Substantia nigra (tissue), 51 donors: ENCODE measurements at places on chromosomes 4 and X.

- no peak for DNase-seq
These were observed 445.4 kb downstream of the BCOR start for GRCh38 chrX:39652336-39652735.

DNA sequence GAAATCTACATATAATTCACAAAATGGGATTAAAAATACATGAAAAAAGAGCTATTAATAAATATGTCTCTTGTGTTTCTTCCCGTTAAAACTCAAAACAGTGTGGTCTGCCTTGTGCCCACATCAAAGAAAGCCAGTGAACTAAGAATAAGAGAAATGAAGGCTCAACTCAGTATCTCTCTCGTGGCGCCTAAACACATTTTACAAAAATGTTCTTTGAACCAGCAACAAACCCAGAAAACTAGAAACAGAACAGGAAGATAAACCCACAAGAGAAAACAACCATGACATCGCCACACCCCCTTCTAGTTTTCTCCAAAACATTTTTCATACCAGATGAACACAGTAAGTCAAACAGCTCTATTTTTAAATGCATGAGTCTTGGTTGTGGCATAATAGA, 130.1 kb downstream of the DCHS2 start:
- DNase-seq: no peak

GRCh38 chr4:119629142-119629471, 503 bp upstream of the PDE5A start:
- DNase-seq: no peak

DNA sequence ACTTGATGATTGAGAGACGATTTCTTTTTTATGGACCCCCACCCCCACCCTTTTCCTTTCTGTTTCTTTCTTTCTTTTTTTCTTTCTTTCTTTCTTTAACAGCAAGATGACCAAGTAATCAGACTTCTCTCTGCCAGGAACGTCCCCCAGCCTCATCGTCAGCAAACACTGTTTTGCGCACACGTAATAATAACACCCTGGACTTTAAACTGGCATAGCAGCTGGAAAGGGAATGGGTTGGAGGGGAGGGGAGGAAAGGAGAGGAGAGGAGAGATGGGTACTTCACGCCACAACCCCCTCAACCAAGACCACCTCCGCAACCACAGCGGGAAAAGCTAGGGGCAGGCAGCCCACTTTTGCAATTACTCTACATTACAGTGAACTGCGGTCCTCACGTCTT, 1.1 kb downstream of the GABRA2 start:
- DNase-seq: no peak

DNA sequence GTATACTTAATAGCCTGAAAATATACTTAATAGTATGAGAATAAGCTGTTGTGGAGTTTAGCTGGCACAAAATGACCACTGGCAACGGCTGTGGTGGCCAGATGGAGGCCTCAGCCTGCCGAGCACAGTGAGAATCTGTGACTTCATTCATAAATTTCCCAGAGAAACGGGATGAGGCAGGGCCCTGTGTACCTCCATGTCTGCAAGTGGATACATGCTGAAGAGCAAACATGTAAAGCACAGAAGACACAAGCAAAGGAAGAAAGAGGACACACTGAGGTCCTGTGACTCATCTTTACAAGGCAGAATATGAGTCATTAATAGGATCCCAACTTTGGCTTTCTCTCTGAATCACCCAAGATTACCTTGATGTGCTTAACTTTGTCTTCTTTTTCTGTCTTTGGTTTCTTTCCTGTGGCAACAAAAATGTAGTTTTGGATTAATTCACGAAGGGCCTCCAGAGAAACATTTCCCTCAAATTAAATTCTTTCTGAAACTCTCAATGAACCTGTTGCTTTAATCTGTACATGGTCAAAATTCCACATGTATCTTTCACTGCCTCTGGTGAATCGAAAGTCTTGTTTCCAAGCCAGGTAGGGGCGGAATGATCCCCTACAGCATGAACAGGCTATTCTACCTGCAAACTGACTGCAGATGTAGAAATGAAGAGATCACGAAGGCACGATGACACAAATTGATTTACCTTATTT, 56.4 kb downstream of the IRF2 start:
- DNase-seq: peak; percentile 52

GRCh38 chrX:30735839-30736238, 82.6 kb downstream of the GK start:
- peak; percentile 24 for DNase-seq

DNA sequence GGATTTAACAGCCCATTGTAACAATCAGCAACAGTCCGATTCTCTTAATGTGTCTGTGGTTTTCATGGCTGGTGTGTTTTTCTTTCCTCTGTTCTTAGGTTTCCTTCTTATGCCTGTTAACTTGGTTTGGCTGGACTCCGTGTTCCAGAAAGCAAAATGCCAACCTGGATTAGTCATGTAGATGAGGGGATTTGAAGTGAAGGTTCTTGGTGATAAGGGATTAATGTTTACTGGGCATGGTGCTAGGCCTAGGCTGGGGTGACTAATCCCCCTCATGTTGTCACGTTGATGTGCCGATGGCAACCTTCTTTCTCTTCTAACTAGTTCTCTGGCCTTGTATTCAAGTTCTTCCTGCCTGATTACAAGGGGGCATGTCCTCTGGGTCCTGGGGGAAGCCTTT, 85.9 kb downstream of the REPS2 start:
- no peak for DNase-seq

DNA sequence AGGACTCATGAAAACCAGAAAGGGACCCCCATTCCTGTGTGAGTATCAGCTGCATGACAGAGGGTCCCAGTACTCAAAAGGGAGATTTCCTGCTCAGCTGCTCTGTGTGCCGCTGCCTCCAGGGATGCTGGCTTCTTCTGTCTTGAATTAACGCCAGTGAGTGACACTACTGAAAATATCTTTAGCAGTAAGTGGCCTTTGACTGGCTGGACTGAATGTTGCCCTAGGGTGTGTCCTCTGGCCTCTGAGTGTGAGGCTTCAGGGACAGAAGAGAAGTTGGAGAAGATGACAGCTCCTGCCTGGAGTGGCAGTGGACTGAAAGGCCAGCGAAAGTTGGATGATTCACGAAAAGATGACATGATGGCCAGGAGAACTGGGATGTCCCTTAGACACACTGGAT, 95.4 kb downstream of the LIMCH1 start:
- no peak for DNase-seq

DNA sequence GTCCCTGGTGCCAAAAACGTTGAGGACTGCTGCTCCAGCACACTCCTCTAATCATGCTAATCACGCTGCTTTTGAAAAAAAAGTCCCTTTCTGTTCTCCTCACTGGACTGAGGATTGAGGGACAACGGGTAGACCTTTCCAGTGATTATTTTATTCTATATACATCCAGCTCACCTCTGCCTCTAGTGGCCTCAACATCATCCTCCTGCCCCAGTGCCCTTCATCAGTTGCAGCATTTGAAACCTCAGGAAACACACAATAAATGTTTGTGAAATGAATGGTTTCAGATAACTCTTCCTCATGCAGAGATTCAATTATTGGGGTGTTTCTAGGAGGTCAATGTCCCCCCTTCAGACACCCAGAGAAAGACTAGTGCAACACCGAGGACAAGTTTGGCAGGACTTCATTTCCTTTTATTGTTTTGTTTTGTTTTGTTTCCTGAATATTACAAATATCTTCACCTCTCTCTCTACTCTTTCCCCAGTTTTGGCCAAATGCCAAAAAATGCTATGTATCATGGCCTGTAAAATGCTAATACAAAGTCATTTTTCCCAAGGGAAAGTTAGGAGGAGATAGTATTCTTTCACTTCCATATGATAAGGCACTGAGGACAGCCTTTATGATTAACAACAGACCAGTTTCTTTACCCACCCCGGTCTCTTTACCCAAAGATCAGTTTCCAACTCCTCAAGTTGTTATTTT, 460.1 kb upstream of the SLIT2 start:
- no peak for DNase-seq

DNA sequence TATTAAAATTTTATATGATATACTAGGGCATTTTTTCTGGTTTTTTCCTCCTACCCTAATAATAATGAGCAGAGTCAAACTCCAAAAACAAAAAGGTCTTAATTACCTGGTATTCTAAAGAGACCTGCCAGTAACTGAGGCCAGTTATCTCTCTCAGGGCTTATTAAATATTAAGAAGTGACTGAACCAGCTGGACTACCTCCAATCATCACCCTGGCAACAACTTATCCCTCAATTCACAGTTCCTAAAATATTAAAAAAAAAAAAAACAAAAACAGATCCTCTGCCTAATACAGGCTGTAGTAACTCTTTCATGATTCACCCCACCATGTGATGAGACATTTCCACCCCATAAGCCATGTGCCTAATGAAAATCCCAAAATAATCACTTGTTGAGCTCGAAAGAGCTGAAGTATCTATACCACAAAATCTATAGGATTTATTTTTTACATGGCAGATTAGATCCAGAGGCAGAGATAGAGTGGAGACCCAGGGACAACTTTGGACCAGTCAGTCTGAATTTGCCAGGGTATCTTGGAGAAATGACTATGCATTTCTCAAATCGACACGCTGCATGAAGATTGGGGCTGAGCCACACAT, 698.0 kb downstream of the FAT4 start:
- no peak for DNase-seq

DNA sequence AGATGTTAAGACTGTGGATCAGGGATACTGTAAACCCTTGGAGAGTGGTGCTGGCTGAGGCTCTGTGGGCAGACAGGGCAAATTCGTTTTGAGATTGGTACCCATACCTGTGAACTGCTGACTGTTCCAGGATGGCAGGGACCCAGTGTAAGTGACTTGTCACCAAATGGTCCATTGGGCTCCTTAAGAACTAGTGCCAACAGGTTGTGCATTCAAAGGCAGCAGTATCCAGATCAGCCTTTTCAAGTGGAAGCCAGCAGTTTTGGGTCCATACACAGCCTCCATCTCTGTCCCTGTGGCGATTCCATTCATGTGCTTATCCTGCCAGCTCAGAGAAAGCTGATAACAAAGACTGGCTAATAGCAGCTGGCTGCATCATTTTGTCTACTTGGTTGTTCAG, 84.0 kb upstream of the SCOC start:
- no peak for DNase-seq

- DNase-seq: peak; percentile 49
These were observed 25.3 kb downstream of the GPM6B start for GRCh38 chrX:13791559-13791958.

- no peak for DNase-seq
These were observed 19.5 kb upstream of the WDFY3 start for GRCh38 chr4:84985952-84986351.

DNA sequence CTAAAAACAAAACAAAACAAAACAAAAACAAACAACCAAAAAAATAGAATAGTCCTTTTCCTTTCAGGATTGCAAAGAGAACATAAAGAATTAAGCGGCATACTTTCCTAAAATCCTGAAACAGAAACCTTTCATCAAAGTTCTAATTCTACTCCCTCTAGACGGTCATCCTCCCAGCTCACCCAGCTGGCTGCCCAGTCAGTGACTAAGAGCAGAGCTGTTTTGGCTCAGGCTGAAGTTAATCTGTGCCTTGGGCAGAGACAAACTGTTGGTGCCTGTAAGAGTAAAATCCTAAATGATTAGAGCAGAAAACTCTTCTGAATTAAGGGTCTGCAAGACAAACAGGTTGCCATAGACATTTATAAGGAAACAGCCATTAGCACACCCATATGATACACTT, 17.6 kb upstream of the WAS start:
- no peak for DNase-seq

DNA sequence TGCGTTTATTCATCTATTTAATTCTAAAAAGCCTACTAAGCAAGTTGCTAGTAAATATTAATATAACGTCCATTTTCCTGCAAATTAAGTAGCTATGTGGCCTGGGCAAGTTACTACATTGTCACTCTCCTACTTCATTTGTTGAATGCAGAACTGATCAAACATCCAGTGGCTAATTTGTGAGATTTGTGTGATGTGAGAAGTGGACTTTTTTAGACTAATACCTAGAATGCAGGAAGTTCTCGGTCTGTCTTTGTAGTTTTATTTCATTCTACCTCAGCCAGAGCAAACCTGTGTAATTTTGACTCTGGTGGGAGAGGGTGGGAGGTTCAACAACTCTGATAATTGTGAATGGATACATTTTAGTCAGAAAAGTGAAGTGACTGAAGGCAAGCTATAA, 840 bp downstream of the GUF1 start:
- no peak for DNase-seq

DNA sequence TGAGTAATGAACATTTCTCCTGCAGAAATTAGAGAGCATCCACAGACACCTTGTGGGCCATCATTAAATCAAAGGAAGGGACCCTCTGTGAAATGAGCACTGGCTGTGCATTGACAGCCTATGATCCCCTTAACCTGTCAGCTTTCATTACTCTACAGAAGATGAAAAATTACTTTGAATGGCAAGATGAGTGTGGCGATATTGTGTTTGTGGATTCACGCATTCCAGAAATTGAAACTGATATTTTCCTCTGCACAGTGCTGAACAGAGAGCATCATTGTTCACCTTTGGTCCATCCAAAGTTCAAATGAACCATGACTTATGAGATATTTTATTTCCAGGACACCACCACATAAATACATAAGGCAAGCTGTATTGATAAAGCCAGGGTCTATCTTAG, 374.8 kb upstream of the ANXA10 start:
- DNase-seq: no peak

- no peak for DNase-seq
These were observed 1727.8 kb downstream of the ARAP2 start for GRCh38 chr4:34516524-34516923.

DNA sequence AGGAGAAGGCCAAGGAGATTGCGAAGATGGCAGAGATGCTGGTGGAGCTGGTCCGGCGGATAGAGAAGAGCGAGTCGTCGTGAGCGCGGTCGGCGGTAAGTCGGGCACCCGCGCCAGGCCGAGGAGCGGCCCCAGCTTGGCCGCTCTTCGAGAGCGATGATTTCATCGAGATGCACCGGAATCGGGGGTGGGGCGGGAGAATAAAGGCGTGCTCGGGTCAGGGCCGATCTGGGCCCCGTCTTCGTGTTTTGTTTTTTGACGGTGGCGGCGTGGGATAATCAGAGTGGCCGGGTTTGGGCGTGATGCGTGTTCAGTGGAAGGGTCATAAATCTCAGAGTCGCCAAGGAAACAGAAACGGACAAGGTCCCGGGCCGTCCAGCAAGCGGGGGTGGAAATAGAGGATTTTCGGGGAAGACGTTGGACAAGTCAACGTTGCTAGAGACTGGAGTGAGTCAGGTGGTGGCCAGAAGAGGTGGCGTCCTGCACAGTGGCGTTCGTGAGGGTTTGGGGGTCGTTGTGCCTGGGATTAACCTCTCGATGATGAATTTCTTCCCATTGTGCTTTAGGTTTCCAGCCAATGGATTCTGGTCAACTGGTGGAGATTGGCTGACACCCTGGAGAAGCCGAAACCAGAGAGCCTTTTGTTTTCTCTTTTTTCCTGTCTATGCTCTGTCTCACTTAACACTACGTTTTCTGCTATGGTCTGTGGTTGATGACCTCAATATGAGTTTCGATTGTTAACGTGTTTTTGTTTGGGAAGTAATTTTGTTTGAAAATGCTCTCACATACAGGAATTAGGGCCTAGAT, 882 bp downstream of the MRFAP1 start:
- no peak for DNase-seq

GRCh38 chr4:166972071-166972470, 262.2 kb downstream of the SPOCK3 start:
- no peak for DNase-seq

GRCh38 chr4:41678086-41678816, 70.3 kb downstream of the PHOX2B start:
- DNase-seq: no peak
